ENCODE measurements at places on chromosomes 6 and 20.
A peak's percentile ranks its signal among the peaks of the same experiment; 100 is the strongest.

DNA sequence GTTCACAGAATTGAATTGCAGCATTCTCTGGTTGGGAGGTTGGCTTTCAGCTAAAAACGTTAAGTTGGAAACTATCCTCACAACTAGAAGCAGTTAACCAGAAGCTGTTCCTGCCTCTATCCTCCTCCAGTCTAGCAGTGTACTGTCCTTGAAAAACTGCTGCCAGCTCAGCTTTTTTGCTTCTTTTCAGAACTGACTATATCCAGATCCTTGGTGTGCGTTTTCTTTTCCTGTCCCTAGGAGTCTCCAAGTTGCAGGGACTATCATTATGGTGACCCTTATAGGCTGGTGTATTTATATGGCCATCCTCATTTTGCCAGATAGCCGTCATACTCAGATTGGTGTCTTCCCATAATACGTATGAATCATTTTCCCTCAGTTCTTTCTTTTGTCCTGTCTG, 5.5 kb downstream of the ITCH start:
- DNase-seq, result no peak

DNA sequence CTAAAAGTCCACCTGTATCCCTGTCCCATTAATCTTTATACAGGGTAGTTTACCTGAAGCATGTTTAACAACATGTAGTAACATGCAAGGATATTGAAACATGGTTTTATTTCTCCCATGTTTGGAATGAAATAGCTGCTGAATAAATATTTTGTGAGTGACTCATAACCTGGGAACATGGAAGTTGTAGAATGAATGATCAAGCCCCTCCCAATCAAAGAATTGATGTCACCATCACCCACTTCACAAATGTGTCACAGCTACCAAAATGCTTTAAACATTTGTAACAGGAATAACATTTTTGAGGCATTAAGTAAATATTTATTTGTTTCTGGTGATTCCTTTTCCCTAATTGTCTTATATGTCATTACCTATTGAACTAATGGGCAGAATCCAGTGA, 58.9 kb upstream of the TNFAIP3 start:
- DNase-seq, result no peak

GRCh38 chr6:66210964-66211363, 503.9 kb upstream of the EYS start:
- DNase-seq, result no peak

GRCh38 chr20:59939052-59939878, 840 bp downstream of the PPP1R3D start:
- no peak for DNase-seq

- no peak for DNase-seq
Observed at GRCh38 chr20:39961637-39962244, 727.3 kb downstream of the MAFB start.

- no peak for DNase-seq
Observed at GRCh38 chr20:6699921-6700562, 67.4 kb upstream of the BMP2 start.

GRCh38 chr6:134744301-134744700, 205.6 kb downstream of the ALDH8A1 start:
- no peak for DNase-seq

- no peak for DNase-seq
Observed at GRCh38 chr6:40510442-40510841, 76.7 kb downstream of the LRFN2 start.

GRCh38 chr20:2195614-2196013, 94.0 kb downstream of the STK35 start:
- DNase-seq, result no peak

- no peak for DNase-seq
Observed at GRCh38 chr20:32278199-32278643, 770 bp downstream of the KIF3B start.

DNA sequence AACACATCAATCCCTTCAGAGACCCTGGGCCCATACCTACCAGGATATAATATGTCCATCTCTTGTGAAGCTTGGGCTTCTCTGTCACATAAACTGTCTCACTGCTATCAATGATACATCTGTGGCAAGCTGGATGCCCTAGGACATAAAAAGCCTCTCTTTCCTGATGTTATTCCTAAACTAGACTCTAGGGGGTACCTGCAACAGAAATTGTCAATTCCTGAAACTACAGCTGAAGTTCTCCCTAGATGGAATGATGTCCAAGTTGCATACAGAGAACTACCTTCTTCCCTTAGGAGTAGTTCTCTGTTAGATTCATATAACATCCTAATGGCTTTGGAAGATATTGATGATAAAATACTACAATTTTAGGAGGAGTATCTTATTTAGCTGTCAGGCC, 35.8 kb downstream of the TBX18 start:
- no peak for DNase-seq

GRCh38 chr6:41162687-41163418, at the start of gene TREM2:
TREM2 (minus strand) TSS chr6:41163116; CDS start chr6:41163082, 34 bp downstream.
- no peak for DNase-seq

- no peak for DNase-seq
Observed at GRCh38 chr20:16844406-16844805, 96.2 kb downstream of the OTOR start.

- no peak for DNase-seq
Observed at GRCh38 chr6:138446821-138447220, 42.8 kb downstream of the HEBP2 start.

DNA sequence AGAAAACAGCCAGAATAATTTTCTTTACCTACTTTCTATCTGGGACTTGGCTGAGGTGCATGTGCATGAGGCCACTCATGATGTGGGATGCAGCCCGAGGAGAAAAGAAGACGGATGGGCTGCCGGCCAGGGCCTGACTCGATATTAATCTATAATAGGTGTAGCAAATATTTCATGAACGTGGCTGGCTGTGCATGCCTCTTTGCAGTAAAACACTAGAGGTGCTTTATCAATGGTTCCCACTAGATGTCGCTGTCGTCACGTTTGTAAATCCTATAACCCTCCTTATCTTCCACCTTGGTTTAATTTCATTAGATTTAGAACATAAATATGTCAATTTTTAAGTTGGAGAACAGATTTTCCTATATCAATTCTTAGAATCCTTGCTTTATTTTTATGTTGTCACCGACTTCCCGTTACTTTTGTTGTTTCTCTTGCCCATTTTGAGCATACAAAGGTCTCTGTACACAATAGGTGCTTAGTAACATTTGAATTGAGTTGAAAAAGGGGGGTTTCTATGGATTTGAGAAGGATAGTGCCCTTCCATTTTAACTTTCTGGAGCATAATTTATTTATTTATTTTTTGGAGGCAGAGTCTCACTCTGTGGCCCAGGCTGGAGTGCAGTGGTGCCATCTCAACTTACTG, 19.6 kb upstream of the FERMT1 start:
- DNase-seq, result no peak

GRCh38 chr6:167517254-167517916, 192.5 kb downstream of the TTLL2 start:
- no peak for DNase-seq

DNA sequence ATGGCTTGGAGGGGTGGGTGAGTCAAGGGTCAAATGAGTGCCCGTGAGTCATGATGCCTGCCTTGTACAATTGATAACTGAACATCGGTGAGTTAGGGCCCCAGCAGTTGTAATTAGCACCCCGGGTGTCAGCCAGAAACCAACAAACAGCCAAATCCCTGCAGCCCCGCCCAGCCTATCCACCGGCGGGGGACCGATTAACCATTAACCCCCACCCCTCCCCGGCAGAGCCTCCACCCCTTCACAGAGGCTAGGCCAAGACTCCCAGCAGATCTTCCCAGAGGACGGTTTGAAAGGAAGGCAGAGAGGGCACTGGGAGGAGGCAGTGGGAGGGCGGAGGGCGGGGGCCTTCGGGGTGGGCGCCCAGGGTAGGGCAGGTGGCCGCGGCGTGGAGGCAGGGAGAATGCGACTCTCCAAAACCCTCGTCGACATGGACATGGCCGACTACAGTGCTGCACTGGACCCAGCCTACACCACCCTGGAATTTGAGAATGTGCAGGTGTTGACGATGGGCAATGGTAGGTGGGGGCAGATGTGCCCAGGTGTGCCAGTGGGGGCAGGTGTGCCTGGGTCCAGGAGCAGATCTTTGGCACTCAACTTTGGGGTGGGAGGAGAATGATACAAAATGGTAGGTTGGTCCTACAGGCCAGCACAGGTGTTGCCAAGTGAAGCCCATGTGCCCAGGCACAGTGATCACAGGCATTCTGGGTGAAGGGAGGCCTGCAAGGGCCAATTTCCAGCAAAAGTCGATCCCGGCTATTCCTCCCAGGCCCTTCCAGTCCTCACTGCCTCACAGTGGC, 45.7 kb downstream of the HNF4A start:
- DNase-seq, result no peak

GRCh38 chr20:64025101-64025825, 10.7 kb upstream of the C20orf204 start:
- DNase-seq, result no peak

- DNase-seq, result no peak
Observed at GRCh38 chr6:152310371-152310954, 326.7 kb downstream of the SYNE1 start.

GRCh38 chr6:299104-299980, 7.1 kb downstream of the DUSP22 start:
- DNase-seq, result no peak

DNA sequence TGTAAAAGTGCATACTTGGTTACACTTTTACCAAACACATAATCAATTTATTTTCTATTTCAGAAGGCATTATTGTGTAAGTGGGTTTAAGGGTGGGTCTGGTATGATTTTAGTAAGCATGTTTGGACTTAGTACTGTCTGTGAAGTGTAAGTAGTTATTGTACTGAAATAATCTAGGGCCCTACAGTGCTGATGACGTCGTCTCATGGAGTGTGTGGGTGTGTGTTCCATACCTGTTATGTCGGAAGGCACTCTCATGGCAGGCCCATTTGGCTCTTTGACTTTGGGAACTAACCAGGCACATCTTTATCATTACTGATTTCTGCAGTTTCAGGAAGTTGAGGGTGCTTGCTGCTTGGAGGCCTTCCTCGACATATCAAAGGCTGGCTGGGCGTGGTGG, 155.1 kb downstream of the SASH1 start:
- no peak for DNase-seq

GRCh38 chr20:37839955-37840354, 63.0 kb upstream of the VSTM2L start:
- DNase-seq, result no peak

DNA sequence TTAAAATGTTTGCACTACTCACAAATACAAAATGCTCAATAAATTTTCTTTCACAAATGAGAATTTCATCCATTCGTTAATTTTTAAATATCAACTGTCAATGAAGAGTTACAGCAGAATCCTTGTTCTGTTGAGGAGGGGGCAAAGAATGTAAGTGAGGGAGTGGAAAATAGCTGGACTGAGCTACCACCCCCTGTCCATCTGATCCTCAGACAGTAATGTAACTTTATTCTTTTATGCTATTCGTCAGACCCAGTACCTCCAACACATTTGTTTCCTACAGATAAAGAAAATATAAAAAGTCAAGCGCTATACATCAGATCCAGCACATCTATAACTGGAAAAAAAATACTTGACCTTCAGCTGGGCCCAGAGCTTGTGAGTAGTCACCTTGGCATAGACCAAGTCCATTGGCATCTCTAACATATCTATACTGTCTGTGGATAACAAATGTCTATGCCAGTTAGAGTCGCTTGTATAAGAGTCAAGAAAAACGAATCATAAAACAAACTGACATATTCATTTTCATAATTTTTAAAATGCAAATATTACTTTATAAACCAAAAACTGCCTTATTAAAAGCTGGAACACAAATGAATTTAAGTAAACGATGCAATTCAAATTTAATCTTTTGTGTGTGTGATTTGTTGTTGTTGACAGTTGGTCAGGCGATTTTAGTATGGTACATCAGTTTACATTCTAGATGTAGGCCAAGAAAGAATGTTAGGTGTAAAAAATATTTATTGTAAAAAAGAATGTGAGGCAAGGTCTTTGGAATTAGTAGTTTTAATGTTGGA, 57.2 kb upstream of the HFE start:
- DNase-seq, result no peak

DNA sequence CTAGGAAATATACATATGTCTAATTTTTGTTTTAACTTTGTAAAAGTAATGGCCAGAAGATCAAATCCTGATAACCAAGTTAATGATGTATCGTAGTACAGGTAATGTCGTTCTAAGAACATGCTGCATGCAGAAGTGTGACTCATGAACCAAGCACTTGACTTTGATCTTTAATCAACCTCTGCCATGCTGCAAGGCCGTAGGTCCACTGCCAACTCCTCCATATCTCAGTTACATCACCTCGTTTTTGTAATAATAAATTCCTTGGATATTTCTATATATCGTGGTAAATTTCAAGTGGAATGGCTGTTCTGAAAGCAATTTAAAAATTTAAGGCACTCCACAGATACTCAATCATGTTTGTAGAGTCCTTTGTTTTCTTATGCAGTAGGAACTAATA, 771.7 kb downstream of the EPHA7 start:
- no peak for DNase-seq

GRCh38 chr6:137871831-137872454, 4.9 kb downstream of the TNFAIP3 start:
- DNase-seq, result no peak

GRCh38 chr6:2790588-2791449, 25.6 kb downstream of the WRNIP1 start:
- DNase-seq, result peak; percentile 76

DNA sequence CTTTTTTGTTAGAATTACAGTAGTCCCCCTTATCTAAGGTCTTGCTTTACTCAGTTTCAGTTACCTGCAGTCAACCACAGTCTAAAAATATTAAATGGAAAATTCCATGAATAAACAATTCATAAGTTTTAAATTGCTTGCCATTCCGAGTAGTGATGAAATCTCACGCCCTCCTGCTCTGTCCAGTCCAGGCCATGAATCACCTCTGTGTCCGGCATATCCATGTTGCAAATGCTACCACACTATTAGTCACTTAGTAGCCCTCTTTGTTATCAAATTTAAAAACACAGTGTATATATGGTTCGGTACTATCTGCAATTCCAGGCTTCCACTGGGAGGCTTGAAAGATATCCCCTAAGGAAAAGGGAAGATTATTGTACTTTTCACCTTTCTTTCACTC, 164.6 kb upstream of the FAM83B start:
- no peak for DNase-seq

GRCh38 chr6:23218751-23219150, 649.4 kb downstream of the HDGFL1 start:
- DNase-seq, result no peak

DNA sequence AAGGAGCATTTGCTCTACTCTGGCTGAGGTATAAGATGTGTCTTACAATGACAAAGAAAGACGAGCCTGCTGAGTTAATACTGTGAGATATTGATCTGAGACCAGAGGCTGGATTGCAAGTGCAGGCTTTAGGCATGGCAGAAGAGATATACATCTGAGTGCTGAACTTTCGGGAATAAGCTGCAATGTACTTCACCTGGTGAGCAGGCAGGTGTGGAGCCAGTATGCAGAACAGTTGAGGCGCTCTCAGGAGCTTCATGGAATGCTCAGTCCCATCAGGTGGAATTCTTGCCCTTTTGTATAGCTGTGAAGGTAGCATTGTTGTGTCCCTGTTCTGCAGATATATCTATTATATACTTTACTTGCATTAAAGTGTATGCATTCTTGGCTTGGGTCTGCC, 179.3 kb upstream of the RIMS1 start:
- DNase-seq, result no peak

GRCh38 chr6:64479134-64479533, 843.5 kb downstream of the PHF3 start:
- DNase-seq, result no peak
